Stimulated activated CD8-positive, alpha-beta memory T cell treated with anti-CD3 and anti-CD28 coated beads, Interleukin-7, amount 100 ng/mL, for 1 hour (primary cell): ENCODE measurements at places on chromosomes 11 and 22.

GRCh38 chr22:30212363-30212995 is 34.1 kb downstream of the LIF start:
- DNase-seq, result no peak

- no peak for DNase-seq
Measured at GRCh38 chr11:45669146-45669545, 3.7 kb upstream of the CHST1 start.

DNA sequence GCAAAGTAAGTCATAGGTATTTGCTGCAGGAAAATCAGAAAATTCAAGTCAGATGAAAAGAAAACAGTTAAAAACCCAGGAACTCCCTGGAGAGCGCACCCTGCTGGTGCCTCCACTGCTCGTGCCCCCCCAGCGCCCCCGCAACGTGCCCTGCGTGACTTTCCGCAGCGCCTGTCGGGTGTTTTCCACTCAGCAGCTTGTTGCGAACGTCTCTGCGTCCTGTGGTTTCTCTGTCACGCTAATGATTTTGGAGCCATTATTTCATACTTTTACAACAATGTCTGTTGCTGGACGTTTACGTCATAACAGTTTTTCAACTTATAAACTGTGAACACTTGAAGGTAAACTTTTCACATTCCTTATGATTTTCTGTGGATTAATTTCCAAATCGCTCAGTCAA is 5.0 kb downstream of the CRELD2 start:
- no peak for DNase-seq

- DNase-seq, result no peak
Measured at GRCh38 chr11:110367571-110367970, 62.2 kb upstream of the FDX1 start.

DNA sequence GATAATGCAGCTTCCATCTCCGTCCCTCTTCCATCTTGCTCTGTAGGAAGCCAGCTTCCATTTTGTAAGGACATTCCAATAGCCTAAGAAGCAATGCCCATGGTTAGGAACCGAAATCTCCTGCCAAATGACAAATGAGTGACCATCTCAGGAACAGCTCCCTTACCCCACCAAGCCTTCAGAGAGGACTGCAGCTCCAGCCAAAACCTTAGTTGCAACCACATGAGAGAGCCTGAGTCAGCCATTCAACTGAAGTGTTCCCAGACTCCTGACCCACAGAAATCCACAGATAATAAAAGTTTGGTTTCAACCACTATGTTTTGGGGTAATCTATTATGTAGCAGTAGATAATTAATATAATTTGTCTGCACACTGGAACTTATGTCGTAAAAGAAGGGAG is 51.7 kb upstream of the LDLRAD3 start:
- no peak for DNase-seq

- no peak for DNase-seq
Measured at GRCh38 chr22:28229566-28230485, 310.8 kb upstream of the PITPNB start.

GRCh38 chr11:1307163-1307870 is 2.1 kb downstream of the TOLLIP start:
- no peak for DNase-seq

DNA sequence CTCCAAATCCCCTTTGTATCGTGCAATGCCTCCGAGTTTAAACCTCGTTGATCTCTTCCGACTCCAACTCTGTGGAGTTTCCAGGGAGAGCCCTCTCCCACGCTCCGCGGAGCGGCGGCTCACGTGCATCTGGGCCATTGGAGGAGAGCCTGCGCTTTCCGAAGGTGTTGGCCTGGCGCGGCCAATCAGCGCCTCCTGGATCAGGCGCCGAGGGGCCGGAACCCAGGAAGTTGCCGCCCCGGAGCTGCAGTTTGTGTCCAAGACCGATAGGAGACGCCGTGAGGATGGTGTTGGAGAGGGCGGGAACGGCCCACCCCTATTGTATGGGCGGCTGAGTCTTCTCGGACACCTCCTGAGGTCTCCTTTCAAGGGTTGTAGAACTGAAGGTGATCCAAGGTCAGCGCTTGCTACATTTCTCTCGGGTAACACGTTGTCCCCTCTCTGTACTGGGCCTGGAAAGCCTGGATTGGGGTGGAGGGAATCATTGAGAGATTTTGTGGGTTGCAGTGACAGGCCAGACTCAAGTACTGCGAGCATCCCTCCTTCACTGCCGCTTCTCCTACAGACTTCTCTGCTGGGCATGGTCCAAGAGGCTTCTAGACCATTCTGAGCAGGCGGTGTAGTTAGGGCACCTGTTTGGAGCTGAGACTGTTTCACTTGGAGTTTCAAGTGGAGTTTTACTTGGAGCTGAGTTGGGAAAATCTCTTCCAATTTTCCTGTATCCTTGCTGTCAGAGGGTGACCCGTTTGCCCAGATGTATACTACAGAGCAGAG is 1.7 kb downstream of the ADAMTS15 start:
- DNase-seq, result no peak

- DNase-seq, result no peak
Measured at GRCh38 chr22:41920271-41920976, 5.5 kb upstream of the SHISA8 start.

- no peak for DNase-seq
Measured at GRCh38 chr22:49810363-49811019, 17.2 kb downstream of the BRD1 start.

- DNase-seq, result no peak
Measured at GRCh38 chr11:8090756-8091155, 9.7 kb downstream of the TUB start.

GRCh38 chr22:48486134-48486532 is 1341.5 kb downstream of the BRD1 start:
- DNase-seq, result no peak

DNA sequence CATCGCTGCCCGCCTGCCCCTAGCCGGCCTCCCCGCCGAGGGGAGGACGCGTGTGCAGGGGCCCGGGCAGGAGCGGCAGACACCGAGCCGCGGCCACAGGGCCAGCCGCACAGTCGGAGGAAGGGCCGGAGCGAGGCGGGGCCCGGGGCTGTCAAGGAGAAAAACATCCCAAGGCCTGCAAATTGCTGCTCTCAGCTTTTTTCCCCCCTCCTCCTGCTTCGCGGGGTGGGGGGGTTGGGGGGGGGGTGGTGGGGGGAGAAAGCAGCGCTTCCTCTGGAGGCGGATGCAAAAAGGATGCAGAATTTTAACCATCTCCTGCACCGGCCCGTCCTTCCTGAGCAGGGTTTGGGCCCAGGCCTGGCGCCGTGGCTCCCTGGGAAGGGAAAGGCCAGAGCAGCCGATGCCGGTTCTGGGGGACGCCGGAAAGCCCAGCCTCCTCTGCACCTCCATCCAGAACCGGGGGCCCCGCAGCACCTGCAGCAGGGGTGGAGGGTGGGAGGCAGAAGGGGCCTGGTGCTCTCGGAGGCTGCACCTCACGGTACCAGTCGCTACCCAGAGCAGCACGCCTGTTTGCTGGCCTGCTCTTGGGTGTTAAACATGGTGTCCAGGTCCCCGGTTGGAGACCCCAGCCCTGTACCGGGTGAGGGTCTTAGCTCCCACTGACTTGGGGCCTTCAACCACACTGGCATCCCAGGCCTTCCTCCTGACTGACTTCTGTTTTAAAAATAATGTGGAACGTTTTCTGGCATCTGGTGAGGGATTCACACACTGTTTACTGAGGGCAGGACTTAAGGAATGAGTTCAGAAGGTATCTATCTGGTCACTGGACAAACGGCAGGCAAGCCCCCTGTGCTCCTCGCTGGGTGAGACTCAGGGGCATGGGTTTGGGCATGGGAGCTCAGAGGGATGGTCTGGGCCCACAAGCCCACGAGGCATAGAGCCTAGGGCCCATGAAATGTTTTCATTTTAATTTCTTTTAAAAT is 77.4 kb upstream of the WNT7B start:
- DNase-seq, result no peak

DNA sequence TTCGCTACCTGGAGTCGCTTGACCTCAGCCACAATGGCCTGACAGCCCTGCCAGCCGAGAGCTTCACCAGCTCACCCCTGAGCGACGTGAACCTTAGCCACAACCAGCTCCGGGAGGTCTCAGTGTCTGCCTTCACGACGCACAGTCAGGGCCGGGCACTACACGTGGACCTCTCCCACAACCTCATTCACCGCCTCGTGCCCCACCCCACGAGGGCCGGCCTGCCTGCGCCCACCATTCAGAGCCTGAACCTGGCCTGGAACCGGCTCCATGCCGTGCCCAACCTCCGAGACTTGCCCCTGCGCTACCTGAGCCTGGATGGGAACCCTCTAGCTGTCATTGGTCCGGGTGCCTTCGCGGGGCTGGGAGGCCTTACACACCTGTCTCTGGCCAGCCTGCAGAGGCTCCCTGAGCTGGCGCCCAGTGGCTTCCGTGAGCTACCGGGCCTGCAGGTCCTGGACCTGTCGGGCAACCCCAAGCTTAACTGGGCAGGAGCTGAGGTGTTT is 12.8 kb downstream of the TSKU start:
- DNase-seq, result no peak

- no peak for DNase-seq
Measured at GRCh38 chr11:119341222-119342022, 739 bp upstream of the C1QTNF5 start.

- no peak for DNase-seq
Measured at GRCh38 chr22:16955081-16955480, 52.9 kb downstream of the GAB4 start.

- no peak for DNase-seq
Measured at GRCh38 chr22:24409707-24410106, 17.7 kb upstream of the ADORA2A start.

DNA sequence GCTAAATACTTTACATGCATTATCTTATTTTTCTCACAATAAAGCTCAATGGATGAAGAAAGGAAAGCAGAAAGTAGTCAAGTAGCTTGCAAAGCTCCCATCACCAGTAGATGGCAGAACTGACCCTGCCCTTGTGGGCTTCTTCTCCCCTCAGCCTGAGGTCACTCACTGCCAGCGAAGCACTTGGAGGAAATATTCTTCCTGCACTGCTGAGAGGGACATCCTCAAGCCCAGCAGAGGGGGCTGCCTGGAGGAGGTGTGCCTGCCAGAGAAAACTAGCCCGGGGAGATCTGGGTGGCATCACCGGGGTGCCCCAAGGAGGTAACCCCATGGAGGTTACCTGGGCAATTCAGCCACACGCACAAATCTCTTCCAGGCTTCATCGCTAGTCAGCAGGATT is 6.6 kb downstream of the APOL4 start:
- no peak for DNase-seq

DNA sequence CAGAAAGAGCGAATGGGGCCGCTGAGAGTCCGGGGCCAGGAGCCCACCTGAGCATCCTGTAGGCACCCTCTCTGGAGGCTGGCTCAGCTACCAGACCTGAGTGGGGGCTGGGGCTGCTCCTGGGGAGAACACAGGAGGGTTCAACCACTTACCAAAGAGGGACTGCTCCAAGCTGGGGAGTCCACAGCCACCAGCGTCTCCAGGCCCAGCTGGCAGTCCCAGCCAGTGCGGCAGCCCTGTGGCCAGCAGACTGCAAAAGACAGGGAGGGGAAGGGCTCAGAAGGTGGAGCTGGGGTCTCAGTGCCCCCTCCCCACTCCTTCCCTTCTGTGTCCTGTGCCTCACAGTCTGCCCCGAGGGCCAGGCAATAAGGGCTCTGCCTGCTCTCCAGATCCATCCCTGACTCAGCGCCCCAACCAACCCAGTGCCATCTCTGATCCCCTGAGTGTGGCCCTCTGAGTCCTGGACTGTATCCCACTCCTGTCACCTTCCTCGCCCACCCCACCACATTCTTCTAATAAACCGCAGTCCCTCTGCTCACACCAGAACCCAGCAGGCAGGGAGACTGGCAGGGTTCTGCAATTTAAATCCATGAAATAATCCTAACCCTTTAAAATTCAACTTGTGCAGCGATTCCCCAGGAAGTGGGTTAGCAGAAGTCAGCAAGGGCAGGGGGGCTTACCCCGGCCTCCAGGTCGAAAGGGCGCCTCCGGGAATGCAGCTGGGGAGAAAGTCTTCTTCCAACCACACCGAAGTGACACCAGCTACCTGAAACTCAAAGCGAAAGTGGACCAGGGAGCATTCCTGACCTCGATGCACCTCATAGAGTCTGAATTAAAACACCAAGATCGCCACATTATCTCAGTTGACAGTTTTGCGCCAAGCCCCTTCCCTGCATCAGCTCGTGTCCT is 13.3 kb downstream of the CHST1 start:
- DNase-seq, result no peak

DNA sequence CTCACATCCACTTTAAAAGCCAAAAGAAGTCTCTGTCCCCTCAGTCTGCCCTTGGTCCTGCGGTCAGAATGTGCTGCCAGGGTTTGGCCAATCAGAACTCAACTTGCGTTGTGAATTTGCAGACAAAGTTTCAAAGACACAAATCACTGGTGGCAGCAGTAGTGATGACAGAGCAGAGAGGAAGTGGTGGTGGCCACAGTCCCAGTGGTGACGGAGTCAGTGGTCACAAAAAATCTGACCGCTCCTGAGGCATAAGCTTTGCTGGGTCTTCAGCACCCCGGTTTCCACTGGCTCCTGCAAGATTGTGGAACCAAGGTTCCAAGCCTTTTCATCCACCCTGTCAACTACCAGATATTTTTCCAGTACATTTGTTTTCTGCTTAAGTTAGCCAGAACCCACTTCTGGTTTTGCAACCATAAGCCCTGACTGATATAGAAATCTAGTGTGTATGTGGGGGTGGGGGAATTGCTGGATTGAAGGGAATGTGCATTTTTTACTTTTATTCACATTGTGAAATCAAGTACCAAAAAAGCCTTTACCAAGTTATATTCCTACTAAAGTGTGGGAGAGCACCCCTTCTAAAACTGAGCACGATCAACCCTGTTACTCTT is 112.3 kb downstream of the TMPRSS5 start:
- DNase-seq, result no peak

- peak; percentile 12 for DNase-seq
Measured at GRCh38 chr11:122882189-122882856, at the start of gene JHY. Gene JHY (plus strand): TSS chr11:122882759. CDS start chr11:122885850, 3,091 bp downstream.

DNA sequence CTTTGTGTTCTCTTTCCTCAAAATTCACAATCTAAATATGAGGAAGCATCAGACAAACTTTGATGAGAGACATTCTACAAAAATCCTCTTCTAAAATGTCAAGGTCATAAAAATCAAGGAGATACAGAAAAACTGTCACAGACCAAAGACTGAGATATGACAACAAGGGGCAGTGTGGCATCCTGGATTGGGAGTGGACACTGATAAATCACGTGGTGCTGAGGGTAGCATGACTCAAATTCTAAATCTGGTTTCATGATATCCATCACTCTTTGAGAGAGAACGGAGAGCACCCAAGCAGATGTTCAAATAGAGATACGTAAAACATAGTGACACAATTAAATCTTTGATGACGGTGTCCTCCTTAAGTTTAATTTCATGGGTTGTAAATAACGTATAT is 13.0 kb upstream of the CARD18 start:
- DNase-seq, result no peak

GRCh38 chr11:37605229-37605628 is 1007.2 kb upstream of the RAG2 start:
- DNase-seq, result no peak

GRCh38 chr11:5690216-5690615 is 626 bp downstream of the TRIM22 start:
- DNase-seq, result no peak

- DNase-seq, result no peak
Measured at GRCh38 chr11:94599510-94599909, 32.3 kb downstream of the PIWIL4 start.
